ENCODE measurements at places on chromosomes 11 and 22. TPM values are rescaled to one million over a fixed set of nuclear protein-coding genes. Genes with fewer than 3 reads are reported as not detected.

The CRYAB gene
- total RNA-seq = not detected

The APOC3 gene
- total RNA-seq = not detected

The SAA4 gene
- 0.43 TPM for total RNA-seq

The CBX7 gene
- 0.74 TPM for total RNA-seq

The DERL3 gene
- total RNA-seq = 0.79 TPM

The CCDC116 gene
- not detected for total RNA-seq

The OR4D9 gene
- total RNA-seq = not detected

The CCDC15 gene
- 3.7 TPM for total RNA-seq

The SLC22A8 gene
- not detected for total RNA-seq

The SLC17A6 gene
- total RNA-seq = not detected

The RFPL1 gene
- not detected for total RNA-seq

The APOL4 gene
- total RNA-seq = not detected

The TOMT gene
- total RNA-seq = not detected

The TSSK2 gene
- total RNA-seq = not detected

The ARFGAP2 gene
- total RNA-seq = 106 TPM

The NDUFV1 gene
- total RNA-seq = 171 TPM

The CCDC73 gene
- not detected for total RNA-seq

The CFAP68 gene
- 15.0 TPM for total RNA-seq

The UNC93B1 gene
- total RNA-seq = 34.3 TPM

The PHETA2 gene
- 0.07 TPM for total RNA-seq
